ENCODE measurements at places on chromosomes 1 and 21. TPM values are rescaled to one million over a fixed set of nuclear protein-coding genes. Genes with fewer than 3 reads are reported as not detected.

TFF3 gene
- total RNA-seq, result 0.37 TPM

MLLT11 gene
- total RNA-seq, result 0.78 TPM

HMGCS2 gene
- not detected for total RNA-seq

RSPO1 gene
- total RNA-seq, result under 0.01 TPM

TMIGD3 gene
- not detected for total RNA-seq

ATP1A4 gene
- total RNA-seq, result not detected

AGBL4 gene
- not detected for total RNA-seq

OLFML3 gene
- total RNA-seq, result 22.7 TPM

C21orf91 gene
- total RNA-seq, result 7.7 TPM

LRRC71 gene
- total RNA-seq, result not detected

TFF2 gene
- total RNA-seq, result not detected

FOXO6 gene
- total RNA-seq, result not detected

MTARC2 gene
- total RNA-seq, result 2.9 TPM

DPYD gene
- total RNA-seq, result 76.4 TPM
